ENCODE measurements at places on chromosomes 3 and 15. TPM values are rescaled to one million over a fixed set of nuclear protein-coding genes. Genes with fewer than 3 reads are reported as not detected.

GOLGA8M gene
- 30.7 TPM for total RNA-seq

ADAMTS7 gene
- total RNA-seq = 0.68 TPM

GRCh38 chr3:23942546-23942945 is 2.5 kb upstream of the NR1D2 start:
- no peak for DNase-seq

- peak; percentile 21 for DNase-seq
These were observed 88.6 kb upstream of the GSK3B start for GRCh38 chr3:120182613-120183511.

- DNase-seq = no peak
These were observed 90.0 kb upstream of the HES1 start for GRCh38 chr3:194045919-194046318.

RETNLB gene
- total RNA-seq = not detected

DNA sequence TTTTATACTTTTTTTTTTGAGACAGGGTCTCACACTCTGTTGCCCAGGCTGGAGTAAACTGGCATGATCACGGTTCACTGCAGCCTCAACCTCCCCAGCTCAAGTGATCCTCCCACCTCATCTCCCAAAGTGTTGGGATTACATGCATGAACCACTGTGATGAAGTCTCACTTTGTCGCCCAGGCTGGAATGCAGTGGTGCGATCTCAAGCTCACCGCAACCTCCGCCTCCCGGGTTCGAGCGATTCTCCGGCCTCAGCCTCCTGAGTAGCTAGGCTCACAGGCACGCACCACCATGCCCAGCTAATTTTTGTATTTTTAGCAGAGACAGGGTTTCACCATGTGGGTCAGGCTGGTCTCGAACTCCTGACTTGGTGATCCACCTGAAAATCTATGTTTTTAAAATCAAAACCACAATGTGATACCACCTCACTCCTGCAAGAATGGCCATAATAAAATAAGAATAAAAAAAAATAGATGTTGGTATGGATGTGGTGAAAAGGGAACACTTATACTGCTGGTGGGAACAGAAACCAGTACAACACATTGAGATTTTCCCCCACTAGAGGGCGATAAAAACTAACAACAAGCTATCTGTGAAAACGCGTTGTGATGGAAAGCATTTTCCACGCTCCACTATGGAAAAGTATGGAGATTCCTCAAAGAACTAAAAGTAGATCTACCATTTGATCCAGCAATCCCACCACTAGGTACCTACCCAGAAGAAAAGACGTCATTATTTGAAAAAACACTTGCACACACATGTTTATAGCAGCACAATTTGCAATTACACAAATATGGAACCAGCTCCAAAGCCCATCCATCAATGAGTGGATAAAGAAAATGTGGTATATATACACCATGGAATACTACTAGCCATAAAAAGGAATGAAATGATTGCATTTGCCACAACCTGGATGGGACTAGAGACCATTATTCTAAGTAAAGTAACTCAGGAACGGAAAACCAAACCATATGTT is 26.8 kb upstream of the OCA2 start:
- DNase-seq = no peak

DNA sequence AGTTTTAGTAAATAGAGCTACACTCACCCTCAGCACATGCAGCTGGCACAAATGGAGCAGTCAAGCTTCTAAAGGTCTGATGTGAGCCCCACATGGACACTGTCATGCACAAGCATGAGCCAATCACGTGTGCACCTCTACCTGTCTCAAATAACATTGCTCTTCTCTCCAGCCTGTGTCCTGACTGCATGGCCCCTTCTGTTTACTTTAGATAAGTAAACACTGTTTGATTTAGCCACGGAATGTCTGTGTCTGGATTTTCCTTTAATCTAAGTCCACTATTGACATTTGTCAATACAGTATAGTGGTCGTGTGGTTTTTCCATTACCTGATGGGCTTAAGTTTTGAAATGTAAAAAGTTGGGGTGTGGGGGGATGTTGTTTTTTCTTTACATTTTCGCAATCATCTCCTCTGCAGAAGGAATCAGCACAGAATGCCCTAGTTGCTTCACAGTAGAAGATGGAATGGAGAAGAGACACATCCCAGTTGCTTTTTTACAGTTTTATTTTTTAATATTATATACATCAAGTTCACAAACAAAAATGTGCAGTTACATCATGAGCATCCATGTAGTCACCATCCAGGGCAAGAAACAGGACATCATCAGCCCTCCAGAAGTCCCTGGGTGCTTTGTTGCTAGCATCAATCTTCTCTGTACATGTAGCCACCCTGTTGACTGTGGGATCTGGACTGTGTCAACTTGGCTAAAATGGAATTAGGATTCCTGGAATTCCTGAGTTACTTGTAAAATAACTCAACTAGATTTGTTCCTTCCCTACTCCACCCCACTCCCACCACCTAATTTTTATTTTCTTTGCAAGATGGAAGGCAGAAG is 146.1 kb downstream of the UACA start:
- DNase-seq = no peak

IL1RAP gene
- 6.9 TPM for total RNA-seq

DNA sequence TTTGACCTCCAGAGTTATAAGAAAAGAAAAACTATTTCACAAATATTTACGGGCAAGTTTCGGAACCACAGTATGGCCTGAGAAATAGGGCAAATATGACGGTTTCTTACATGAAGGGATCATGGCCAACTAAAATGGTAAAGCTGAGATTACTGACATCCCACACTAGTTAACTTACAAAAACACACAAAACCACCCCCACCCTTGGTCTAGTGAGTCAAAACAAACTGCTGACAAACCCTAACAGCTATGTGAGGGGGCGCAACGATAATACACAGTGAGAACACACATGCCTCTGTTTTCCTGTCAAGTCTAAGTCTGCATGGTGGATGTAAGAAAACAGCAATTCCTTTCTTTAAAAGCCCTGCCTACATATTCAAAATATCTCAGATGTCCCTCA is 32.3 kb downstream of the CBLB start:
- DNase-seq = no peak

- DNase-seq = peak; percentile 78
These were observed 49.4 kb upstream of the INSYN1 start for GRCh38 chr15:73802431-73803041.

- DNase-seq = no peak
These were observed 542 bp upstream of the UBAP1L start for GRCh38 chr15:65115542-65115941.

DNA sequence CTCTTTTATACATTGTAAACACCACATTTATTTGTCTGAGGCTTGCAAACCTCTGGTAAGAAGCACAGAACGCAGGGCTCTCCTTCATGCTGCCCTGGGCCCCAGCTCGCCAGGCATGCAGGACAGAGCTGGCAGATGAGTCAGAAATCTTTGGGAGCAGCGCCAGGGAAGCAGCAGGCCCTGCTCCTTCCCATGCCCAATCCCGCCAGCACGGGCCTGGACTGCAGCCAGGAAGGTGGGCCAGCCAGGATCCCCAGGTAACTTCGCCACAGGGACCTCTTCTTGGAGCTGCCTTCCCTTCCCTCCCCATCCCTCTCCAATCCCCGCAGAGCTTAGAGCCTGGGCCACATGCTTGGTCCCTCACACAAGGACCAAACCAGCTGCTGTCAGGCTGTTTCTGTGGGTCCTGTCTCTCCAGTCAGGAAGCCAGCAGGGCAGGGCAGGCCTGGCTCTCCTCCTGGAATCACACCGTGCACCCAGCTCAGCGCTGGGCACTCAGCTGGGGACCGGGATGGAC is 8.8 kb downstream of the STOML1 start:
- DNase-seq = peak; percentile 94

APOD gene
- 283 TPM for total RNA-seq

SPINK8 gene
- total RNA-seq = not detected

KNL1 gene
- total RNA-seq = 1.1 TPM

LYSMD2 gene
- 18.0 TPM for total RNA-seq

DNA sequence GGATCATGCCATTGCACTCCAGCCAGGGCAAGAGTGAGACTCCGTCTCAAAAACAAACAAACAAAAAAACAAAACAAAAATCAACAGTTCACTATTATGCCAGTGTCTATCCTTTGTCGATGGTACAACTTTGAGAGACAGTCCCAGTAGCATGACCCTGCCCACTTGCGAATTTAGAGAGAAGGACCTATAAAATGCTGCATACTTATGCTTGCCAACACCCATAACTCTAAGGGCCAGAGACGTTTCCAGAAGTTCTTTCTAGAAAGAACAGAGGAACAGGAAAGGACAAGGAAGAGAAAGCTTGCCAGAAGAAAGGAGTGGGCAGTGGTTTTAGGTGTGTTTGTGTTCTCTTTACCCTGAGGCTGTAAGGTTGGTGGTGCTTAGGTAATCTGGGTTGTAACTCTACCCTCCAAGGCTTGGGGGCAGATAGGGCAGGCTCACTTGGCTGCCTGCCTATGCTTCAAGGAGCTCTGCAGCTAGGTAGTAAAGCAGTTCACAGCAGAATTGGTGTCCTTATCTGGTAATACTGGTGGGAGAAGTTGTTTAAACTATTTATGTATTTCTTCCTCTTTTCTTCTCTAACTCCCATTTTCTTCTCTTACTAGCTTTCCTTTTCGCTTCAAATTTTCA is 50.6 kb upstream of the SPPL2A start:
- no peak for DNase-seq

PP2D1 gene
- total RNA-seq = not detected

DNA sequence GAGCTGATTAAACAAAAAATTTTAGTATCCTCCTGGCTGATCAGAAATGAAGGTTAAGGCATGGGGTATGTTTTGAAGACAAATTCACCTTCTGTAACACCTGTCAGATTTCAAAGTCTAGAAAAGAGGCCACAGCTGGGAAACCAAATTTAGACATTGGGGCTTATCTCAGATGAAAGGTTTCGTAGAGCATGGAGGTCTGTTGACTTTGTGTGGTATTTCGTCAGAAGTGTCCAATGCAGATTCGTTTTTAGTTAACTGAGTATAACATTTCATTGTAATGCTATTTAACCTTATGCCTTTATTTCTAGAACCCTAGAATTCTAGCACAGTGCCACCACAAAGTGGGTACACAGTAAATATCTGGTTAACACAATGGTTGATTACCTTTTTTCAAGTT is 61.7 kb downstream of the FNDC3B start:
- no peak for DNase-seq

GRCh38 chr3:49674497-49674983 is 389 bp downstream of the APEH start:
- DNase-seq = no peak

DNA sequence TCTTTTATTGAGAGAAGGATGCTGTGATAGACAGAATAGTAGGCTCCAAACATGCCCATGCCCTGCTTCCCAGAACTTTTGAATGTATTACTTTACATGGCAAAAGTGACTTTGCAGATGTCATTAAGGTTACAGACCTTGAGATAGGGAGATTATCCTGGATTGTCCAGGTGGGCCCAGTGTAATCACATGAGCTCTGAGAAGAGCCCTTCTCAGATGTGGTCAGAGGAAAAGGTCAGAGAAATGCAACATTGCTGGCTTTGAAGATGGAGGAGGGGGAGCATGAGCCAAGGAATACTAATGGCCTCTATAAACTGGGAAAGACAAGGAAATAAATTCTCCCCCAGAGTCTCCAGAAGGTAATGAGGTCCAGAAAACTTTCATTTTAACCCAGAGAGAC is 45.8 kb upstream of the LYZL4 start:
- no peak for DNase-seq

GRCh38 chr15:95025924-95026728 is 794.8 kb downstream of the MCTP2 start:
- peak; percentile 9 for DNase-seq

DNA sequence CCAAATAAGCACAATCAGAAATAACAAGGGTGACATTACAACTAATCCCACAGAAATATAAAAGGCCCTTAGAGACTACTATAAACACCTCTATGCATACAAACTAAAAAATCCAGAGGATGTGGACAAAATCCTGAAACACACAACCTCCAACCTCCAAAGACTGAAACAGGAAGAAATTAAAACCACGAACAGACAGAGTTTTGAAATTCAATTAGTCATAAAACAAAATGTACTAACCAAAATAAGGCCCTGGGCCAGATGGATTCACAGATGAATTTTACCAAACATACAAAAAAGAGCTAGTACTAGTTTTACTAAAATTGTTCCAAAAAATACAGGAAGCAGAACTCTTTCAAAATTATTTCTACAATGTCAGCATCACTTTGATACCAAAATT is 1043.6 kb downstream of the DIPK2A start:
- DNase-seq = no peak

SNTN gene
- total RNA-seq = not detected

DNA sequence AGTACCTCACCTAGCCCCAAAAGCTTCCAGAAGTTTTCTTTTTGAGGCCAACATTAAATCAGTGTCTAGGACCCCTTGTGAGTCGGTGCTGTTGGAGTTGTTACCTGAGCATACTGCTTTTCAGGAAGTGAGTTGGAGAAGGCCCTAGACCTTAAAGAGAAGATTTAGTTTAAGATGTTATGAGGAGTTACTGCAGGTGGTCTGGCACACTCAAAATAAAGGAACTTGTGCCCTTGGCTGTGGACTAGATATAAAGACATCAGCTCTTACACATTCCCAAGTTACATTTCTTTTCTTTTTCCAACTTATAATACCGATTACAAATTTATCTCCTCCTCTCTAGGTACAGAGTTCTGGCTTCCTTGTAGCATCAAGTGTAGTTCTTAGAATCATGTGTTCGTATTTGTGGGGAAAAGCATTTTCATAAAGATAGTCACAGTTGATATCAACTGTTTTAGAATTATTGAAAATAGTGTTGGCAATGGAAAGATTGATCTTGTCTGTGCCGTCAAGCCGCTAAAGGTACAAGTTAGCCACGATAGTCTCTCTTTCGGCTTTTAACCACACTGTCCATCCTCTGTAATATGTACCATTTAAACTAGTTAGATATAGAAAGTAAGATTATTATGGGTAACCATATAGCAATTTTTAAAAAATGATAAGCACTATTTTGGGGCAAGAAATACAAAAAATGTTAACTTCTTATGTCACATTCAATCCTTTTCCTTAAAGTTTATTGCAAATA is 8.6 kb downstream of the ZIC1 start:
- no peak for DNase-seq

- no peak for DNase-seq
These were observed 85.1 kb upstream of the NTRK3 start for GRCh38 chr15:88341653-88342052.

UTS2B gene
- total RNA-seq = 1.4 TPM

CPNE9 gene
- not detected for total RNA-seq

GRCh38 chr15:71455107-71455506 is 339.8 kb downstream of the THSD4 start:
- DNase-seq = no peak

- DNase-seq = no peak
These were observed 400.6 kb downstream of the VPS13C start for GRCh38 chr15:61659566-61660190.

ACAD9 gene
- total RNA-seq = 60.4 TPM

KBTBD8 gene
- 0.54 TPM for total RNA-seq

DNA sequence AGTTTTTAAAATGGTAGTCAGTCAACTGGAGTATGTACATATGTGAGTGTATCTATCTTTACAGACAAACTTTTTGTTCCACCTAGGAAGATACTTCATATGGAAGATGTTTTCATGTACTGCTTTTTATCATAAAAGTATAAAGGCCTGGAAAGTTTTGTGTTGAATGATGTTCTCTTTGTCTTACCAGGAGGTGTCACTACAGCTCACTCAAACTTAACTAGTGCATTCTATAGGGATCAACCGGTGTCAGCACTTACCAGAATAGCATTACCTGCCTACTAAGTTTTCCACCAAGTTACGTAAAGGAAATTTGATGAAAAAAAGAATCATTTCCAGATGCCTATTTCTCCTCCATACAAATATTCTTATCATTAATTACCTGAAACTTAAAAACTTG is 522.6 kb upstream of the SEMA6D start:
- DNase-seq = no peak

- DNase-seq = no peak
These were observed 38.5 kb downstream of the FBLN2 start for GRCh38 chr3:13587442-13587841.

PEX5L gene
- not detected for total RNA-seq

Data from thyroid gland (tissue), 4 donors.